Renal cortex interstitium (tissue), 15 donors: ENCODE measurements at places on chromosomes 5 and 9. TPM values are rescaled to one million over a fixed set of nuclear protein-coding genes. Genes with fewer than 3 reads are reported as not detected.

DNA sequence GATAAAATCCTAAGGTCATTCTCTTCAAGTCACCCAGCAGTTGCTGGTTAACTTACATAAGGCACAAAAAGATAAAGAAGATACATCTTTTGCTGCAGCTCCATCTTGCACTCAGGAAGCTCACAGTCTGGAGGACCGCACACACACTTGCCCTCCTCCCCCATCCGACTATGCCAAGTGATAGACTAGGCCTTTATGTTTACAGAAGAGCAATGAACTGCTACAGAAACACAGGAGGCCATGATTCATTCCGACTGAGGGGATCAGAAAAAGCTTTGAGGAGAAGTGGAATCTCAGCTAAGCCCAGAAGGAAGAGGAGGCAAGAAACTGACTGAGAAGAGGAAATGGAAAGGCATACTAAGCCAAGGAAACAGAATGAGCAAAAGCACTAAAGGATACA is 17.4 kb downstream of the NRG2 start:
- DNase-seq: no peak

PAIP2 gene
- 199 TPM for polyA plus RNA-seq

DNA sequence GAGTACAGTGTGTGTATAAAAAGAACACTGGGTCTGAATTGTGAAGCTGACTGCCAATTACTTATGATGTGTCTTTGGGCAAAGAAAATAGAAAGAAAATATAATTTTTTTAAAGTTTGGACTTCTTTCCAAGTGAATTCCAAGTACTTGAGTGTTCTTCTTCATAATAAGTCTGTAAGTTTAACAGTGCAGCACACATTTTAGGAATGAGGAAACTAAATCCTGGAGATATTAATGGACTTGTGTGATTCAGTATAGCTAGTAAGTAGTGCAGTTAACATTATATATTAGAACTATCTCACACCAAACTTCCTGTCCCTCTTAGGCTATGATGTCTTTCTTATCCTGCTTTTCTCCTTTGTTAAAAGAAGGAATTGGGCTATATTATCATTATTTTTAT is 1953.8 kb downstream of the MAT2B start:
- DNase-seq: no peak

- DNase-seq: no peak
Measured at GRCh38 chr5:152650413-152650812, 245.3 kb upstream of the NMUR2 start.

TEX48 gene
- not detected for polyA plus RNA-seq

- DNase-seq: no peak
Measured at GRCh38 chr9:115058684-115059315, 59.2 kb downstream of the TNC start.

DNA sequence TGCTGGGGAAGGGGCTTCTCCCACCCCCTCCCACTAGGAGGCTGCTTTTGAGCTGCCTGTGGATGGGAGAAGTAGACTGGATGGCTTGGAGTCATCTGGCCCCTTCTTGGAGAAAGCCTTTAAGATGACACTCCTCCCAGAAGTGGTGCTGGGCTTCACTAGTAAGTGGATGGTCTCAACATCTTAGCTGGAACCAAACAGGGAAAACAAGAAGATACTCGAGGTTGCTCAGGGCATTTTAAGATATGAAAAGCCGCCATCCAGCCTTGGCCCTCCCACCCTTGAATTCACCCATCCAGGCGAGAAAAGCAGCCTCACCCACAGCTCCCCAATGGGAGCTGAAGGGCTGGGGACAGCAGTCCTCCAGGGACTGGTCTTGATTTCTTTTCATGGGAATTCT is 7.8 kb upstream of the SMIM32 start:
- DNase-seq: no peak

GRCh38 chr5:146785065-146785464 is 93.5 kb downstream of the PPP2R2B start:
- no peak for DNase-seq

- no peak for DNase-seq
Measured at GRCh38 chr5:58105836-58106235, 354.1 kb downstream of the PLK2 start.

RANBP17 gene
- polyA plus RNA-seq: 12.6 TPM

GRCh38 chr5:91225848-91226686 is 157.1 kb downstream of the ARRDC3 start:
- no peak for DNase-seq

- no peak for DNase-seq
Measured at GRCh38 chr5:124744170-124744971, 2.1 kb downstream of the ZNF608 start.

- no peak for DNase-seq
Measured at GRCh38 chr5:157596487-157596886, 20.9 kb upstream of the ADAM19 start.

CD74 gene
- polyA plus RNA-seq: 259 TPM

DNA sequence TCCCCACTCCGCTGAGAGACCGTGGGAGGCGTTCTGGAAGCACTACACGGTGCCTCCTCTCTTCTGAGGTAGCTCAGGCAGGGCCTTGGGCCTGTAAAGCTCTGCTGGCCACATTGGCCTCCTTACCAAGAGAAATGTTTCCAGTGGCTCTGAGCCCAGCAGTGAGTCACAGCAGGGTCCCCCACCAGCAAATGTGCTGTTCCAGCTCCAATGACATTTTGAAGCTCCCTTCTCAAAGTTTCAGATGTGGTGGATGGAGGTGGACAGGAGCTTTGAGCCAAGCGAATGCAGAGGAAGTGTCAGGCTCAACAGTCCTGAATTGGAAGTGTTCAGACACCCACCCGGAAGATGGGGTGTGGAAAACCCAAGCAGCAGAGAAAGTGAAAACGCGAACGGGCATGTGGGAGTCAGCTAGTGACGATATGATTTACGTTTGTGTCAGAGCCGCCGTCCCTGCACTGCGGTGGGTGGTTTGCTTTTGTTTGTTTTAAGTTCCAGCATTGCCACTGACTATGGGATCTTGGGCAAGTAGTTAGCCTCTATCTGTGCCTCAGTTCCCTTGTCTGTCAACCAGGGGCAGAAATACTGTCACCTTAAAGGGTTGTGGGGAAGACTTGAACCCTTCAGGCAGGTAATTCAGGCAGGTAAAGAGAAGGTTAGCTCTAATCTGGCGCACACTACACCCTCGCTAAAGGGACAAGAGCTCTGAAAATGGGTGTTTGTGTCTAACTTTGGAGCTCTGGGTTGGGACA is 38.2 kb downstream of the C5orf15 start:
- no peak for DNase-seq

GRCh38 chr9:87578625-87579024 is 81.0 kb downstream of the DAPK1 start:
- DNase-seq: no peak

ATG12 gene
- polyA plus RNA-seq: 59.3 TPM

- no peak for DNase-seq
Measured at GRCh38 chr5:54519509-54519876, 1.9 kb downstream of the SNX18 start.

DNA sequence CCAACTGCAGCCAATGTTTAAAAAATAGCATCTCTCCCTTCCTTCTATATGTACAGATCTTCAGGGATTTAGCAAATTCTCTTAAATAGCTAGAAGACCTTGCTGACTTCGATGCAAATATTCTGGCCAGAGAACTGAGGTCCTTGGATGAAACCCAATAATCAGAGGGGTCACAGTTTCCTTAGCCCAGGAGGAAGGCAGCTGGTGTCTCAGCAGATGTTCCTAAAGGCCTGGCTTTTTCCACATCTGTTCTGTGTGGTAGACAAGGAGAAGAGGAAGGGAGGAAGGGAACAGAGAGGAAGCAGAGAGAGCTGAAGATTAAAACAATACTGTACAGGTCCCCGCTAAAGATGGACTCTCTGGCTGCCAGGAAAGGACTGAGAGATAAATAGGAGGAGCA is 33.1 kb downstream of the BOD1 start:
- DNase-seq: no peak

CHSY3 gene
- 3.0 TPM for polyA plus RNA-seq

NPR3 gene
- polyA plus RNA-seq: 20.0 TPM

DNA sequence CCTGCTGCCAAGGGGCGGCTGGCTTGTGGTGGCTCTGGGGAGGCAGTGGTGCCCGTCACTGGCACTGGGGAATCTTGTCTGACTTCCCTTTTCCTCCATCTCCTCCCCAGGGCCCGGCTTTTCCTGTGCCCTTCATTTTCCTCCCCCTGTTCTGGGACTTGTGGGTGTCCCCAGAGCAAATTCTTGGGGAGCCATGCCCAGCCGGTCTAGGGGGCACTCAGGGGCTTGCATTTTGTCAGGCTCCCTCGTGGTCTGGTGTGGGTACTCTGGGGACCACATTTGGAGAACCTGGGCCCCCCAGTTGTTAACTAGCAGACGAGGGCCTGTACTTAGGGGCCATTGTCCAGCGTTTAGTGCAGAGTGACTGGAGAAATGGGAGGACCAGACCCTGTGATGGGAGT is 105.2 kb upstream of the IER5L start:
- no peak for DNase-seq
